ENCODE measurements at places on chromosomes 16 and 17.
A peak's percentile ranks its signal among the peaks of the same experiment; 100 is the strongest.

DNA sequence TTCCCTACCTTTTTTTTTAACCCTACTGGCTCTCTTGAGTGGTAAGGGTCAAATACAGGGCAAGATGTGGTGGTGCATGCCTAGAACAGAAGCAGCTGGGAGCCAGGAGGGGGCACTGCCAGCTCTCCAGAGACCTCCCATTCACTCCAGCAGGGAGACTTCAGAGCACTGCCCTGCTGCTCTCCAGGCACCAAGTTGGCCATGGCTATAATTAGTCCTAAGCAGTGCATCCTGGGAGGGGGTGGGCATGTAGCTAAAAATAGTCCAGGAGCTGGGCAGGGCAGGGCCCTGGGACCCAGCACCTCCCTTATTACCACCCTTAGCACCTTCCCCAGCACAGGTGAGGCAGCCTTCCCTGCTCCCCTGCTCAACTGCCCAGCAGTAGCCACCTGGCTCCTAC, 3.5 kb downstream of the CORO6 start:
- no peak for DNase-seq

DNA sequence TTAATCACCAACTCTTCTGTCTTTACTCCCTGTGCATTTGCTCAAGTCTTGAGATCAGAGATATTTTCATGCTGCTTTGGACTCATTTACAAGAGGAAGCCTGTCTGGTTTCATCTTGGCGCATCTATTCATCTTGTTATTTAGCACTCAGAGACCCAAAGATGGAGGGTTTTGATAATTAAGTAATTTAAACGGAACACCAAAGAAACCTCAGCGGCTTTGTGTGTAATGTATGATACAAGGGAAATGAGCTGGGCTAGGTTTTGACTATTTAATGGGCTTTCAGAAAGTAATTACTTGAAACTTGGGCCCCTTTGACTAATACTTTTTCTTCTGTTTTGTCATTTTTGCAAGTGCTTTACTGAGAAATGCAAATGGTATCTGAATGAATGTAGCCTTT, 66.2 kb upstream of the CACNG3 start:
- DNase-seq, result no peak

GRCh38 chr17:60135951-60136666, 13.7 kb upstream of the CA4 start:
- no peak for DNase-seq

GRCh38 chr16:4064950-4065352, 51.3 kb downstream of the ADCY9 start:
- peak; percentile 41 for DNase-seq

GRCh38 chr17:43830510-43831140, 2.3 kb downstream of the MPP3 start:
- peak; percentile 10 for DNase-seq

Data from activated naive CD4-positive, alpha-beta T cell treated with Interleukin-2 at 50 U/mL for 16 hours (primary cell).